ENCODE measurements at places on chromosomes 5 and 9.

- DNase-seq, result peak; percentile 17
Observed at GRCh38 chr9:101711330-101711941, 27.0 kb downstream of the GRIN3A start.

DNA sequence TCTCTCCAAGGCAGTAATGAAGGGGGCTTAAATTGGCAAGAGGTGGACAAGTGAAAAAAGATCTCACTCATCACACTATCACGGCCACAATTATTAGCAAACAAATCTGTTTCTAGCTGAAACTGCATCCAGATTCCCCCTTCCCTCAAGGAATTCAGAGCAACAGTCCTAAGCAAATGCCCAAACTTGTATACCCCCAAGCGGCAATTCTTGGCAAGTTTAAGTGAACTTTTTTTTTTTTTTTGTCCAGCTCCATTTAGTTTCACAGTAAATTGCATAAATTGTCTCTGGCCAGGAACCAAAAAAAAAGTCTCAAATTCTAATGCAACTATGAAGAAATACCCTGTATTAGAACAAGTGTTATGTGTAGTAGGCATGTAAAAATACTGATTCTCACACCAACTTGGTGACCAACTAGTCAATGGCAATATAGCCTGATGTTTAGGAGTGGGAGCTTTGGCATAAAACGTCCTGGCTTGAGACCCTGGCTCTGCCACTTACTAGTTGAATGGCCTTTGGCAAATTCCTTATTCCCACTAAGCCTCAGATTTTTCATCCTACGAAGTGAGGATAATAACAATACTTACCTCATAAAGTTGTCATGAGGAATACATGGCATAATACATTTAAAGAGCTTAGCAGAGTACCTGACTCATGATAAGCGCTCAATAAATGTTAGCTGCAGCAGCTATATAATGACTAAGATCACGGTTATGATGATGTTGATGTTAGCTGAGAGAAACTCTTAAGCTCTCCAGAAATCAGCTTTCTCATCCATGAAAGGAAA is 193.2 kb downstream of the ADAMTSL1 start:
- DNase-seq, result no peak

DNA sequence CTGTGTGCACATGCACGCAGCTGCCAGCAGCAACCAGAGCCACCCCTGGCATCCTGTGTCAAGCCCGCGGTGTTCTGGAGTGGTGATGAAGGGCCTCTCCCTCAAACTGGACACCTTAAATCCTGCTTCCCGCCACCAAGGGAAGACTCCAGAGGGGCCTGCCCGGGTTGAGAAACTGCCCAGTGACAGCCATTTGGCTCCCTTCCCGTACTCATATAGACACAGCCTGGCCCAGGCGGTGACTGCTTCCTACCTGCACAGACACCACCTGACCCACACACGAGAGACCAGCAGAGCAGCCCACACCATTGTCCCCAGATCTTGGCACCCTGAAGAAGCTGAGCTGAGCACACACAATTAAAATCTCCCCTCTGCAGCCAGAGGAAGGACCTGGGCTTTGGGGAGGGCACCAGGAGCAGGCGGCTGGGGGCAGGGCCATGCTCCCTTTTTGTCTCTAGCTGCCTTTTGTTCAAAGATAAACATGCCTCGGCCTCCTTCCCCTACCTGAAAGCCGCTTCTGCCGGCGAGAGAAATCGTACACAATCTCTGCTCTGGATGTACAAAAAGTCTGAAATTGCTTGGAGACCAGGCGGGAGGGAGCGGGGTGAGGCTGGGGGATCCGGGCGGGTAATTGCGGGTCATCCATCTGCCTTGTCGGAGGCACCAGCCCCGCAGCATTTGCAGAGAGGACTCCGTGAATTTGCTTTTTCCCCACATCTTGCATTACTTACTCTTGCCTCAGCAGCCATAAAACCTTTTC is 78.4 kb downstream of the TSPAN17 start:
- DNase-seq, result no peak

- no peak for DNase-seq
Observed at GRCh38 chr5:107663697-107664096, 7.0 kb downstream of the EFNA5 start.

DNA sequence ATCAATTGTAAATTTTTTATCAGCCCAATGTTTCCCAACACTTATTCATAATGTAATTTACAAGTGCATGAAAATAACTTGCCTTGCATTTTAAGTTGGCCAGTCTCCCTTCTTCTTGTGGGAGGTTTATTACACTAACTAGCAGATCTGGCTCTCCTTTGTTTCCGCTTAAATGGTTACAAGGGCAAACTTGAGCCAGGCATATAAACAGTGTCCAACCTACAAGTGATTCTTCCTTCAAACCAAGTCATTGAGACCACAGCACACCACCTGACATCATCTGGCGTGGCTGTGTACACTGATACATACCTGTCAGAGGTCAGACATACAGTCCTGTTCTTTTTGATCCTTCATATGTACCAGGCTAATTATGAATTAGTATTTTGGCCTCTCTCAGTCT is 80.1 kb downstream of the ALDH1A1 start:
- no peak for DNase-seq

- DNase-seq, result no peak
Observed at GRCh38 chr9:29012911-29013310, 1439.6 kb upstream of the C9orf72 start.

- DNase-seq, result no peak
Observed at GRCh38 chr5:56169281-56169680, 63.8 kb downstream of the ANKRD55 start.

DNA sequence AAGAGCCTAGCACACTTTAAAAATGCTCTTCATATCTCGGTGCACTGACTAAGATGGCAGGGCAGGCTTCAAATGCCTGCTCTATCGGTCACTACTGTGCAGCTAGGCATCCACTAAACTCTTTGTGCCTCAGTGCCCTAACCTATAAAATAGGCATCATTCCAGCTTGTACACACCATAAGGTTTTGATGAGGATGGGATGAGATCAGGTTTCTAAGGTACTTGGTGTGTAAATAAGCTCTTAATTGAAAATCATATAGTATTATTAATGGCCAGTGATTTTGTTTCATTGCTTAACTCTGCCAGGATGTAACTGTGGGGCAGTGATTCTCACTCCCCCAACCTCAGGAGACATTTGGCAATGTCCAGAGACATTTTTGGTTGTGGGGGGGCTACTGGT is 78.5 kb downstream of the ALDH1A1 start:
- DNase-seq, result no peak

- DNase-seq, result no peak
Observed at GRCh38 chr9:124262649-124262972, 4.9 kb downstream of the NEK6 start.

GRCh38 chr5:35067985-35068384 is 20.2 kb upstream of the AGXT2 start:
- DNase-seq, result no peak

Measured in CD4-positive, alpha-beta T cell treated with Interleukin-17A for 4 hours (primary cell).